Hematopoietic multipotent progenitor cell (in vitro differentiated cells): ENCODE measurements at places on chromosomes 1 and 21.

DNA sequence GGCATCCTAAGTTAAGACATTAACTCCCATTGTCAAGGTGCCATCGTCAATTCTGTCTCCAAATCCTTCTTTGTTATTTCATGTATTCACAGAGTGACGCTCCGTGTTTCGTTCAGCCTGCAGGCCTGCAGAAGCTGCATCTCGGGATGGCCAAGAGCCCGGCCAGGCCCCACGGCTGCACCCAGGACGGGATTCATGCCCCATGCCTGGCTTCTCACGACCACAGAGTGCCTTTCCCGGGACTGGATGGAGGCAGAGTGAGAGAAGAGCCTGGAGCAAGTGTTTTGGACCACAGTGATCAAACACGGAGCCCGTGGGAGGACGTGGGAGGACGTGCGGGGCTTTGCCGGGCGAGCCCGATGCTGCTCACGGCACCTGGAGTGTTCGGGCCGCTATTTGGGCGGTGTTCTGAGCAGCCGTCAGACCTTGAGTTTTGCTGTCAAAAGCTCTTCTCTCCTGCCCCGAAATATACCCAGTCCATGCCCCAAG is 56.8 kb downstream of the COL6A1 start:
- no peak for DNase-seq

- DNase-seq, result no peak
These were observed 569 bp downstream of the KHDC4 start for GRCh38 chr1:155933591-155934096.

DNA sequence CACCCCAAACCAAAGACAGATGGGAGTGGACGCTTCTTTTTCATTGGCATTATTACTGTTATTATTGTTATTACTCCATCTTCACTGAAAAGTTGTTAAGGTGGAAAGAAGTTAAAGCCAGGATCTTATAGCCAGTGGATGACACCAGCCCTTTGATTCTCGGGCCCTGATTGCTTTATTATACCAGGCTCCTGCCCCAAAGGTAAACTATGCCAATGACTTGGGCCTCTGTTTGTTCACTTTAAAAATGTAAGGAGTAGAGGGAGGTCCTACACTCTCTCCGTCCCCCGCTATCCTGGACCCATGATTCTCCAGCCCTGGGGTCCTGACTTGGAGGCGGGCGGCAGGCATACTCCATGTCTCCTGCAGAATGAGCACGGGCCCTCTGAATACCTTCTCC is 106.8 kb downstream of the TOMM20 start:
- no peak for DNase-seq

GRCh38 chr1:109115685-109116084 is 1.8 kb downstream of the ELAPOR1 start:
- no peak for DNase-seq

- DNase-seq, result no peak
These were observed 28.2 kb upstream of the RGL1 start for GRCh38 chr1:183776731-183777130.

DNA sequence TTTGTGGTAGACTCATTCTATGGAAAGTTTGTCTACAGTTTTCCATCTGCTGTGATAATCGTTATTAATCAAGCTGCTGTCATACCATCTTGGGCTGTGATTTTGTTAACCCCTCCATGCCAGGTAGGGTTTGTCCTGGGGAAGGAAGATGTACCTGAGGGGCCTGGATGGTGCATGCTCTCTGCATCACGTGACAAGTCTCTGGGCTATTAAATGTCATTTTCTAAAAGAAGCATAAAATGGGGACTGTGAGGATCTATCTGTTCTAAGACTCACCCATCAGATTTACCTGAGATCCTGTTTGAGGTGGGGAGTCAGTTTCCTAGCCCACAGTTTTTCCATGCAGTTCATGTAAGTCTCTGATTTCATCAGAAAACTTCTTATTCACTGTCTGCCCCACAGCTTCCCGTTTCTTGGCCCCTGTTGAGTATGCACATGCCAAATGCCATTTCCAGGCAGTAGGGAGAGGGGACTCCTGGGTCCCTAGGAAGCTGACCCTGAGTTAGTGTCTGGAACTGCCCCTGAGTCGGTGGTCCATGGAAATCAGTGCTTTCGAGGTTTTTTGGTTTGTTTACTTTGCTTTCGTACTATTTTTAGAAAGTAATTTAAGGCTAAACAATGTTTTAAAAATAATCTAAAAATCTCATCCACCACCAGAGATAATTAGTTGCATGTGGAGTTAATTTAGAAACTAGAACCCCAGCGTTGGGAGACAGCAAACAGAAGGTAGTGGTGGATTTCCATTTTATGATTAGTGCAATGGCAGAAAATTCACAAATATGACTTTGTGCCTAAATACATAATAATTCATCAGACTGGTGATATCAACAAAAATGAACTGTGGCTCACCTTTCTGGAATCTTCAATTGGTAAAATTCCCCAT is 46.7 kb downstream of the ZBTB18 start:
- DNase-seq, result no peak

DNA sequence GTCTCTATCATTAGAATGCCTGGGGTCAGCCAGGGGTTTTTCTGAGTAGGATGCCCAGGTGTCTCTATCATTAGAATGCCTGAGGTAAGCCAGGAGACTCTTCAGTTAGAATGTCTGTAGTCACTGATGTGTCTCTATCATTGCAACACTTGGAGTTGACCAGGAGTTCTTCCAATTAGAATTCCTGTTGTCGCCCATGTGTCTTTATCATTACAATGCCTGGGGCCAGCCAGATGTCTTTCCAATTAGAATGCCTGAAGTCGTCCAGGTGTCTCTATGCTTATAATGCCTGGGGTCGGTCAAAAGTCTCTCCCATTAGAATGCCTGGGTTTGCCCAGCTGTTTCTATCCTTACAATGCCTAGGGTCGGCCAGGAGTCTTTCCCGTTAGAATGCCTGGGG is 55.8 kb downstream of the RNF187 start:
- no peak for DNase-seq

- DNase-seq, result no peak
These were observed 29.2 kb upstream of the PDE9A start for GRCh38 chr21:42624095-42624790.

DNA sequence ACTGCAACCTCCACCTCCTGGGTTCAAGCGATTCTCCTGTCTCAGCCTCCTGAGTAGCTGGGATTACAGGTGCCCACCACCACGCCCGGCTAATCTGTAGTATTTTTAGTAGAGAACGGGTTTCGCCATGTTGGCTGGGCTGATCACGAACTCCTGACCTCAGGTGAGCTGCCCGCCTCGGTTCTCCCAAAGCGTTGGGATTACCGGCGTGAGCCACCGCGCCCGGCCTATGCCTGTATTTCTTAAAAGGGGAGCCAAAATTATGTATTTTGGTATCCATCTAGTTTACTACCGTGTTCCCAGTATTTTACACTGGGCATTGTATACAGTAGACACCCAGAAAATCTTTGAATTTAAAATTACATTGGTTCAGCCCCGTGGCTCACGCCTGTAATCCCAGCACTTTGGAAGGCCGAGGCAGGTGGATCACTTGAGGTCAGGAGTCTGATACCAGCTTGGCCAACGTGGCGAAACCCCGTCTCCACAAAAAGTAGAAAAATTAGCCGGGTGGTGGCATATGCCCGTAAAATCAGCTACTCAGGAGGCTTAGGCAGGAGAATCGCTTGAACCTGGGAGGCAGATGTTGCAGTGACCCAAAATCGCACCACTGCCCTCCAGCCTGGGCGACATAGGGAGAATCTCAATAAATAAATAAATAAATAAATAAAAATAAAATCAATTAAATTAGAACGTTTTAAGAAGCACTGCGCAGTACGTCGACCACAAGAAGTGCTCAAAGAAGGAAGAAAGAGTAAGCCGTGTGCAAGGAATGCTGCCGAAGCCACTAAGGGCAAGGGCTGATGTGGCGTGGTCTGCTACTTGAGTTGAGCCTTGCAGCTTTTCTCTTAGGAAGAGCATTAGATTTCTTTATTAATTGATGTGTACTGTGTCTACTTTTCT is 1.5 kb upstream of the THRAP3 start:
- no peak for DNase-seq

- DNase-seq, result no peak
These were observed 131.8 kb downstream of the CTH start for GRCh38 chr1:70542856-70543255.

DNA sequence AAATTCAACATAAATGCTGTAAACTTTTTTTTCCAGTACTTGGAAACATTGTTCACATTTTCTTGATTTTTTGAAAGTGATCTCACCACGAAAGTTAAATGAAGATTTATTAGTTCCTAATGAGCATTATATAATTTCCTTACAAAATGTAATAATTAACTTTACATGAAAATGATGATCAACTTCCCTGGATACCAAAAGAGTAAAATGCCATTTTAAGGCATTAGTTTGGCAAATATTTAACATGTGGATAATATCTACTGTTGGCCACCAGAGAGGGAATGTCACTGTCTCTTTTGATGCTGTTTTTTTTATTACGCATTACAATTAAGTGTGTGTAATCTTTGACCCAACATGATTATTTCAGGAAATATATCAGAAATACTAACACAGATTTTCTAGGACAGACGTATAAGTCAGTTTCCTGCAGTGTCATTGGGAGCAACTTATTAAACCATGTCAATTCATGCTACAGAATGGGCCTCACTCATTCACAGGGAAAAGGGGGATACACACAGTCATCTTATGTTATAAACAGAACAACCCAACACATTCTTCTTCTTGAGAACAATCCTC is 903.9 kb upstream of the ADGRL2 start:
- DNase-seq, result no peak

- DNase-seq, result no peak
These were observed 750 bp downstream of the NECAP2 start for GRCh38 chr1:16441282-16441665.
